NCI-H460 (cell line): ENCODE measurements at places on chromosomes 1 and 21. TPM values are rescaled to one million over a fixed set of nuclear protein-coding genes. Genes with fewer than 3 reads are reported as not detected.

DNA sequence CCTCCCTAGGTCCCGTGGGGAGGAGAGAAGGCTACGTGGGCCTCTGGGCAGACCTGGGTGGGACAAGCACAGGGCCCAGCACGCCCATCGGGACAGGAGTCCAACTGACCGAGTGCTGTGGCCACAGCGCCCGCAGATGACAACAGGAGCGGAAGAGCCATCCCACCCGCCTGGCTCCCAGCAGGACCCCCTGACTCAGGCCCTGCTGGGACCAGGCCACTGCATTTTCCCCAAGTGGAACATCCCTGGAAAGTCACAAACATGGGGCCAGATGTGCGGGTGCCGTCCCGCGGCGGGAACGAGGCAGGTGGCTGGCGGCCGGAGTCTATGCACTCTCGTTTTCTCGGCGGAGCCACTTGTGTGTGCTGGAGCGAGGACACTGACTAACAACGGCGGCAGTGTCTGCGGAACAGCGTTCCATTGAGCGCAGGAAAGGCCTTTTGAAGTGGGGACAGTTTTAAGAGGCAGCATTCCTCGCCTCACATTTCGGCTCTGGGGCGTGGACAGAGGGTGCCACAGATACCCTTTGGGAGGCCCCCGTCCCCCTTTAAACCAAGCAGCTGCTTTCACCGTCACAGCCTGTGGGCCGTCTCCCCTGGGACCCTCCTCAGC lies 93.7 kb upstream of the ARHGEF16 start:
- DNase-seq = no peak

- DNase-seq = no peak
Measured at GRCh38 chr1:205304695-205305070, 16.9 kb downstream of the NUAK2 start.

GRCh38 chr1:55141295-55141893 lies 73.8 kb downstream of the USP24 start:
- no peak for DNase-seq

Gene BEND5
- not detected in 2 replicates for total RNA-seq

Gene LORICRIN
- not detected in 2 replicates for total RNA-seq
